ENCODE measurements at places on chromosomes 1 and 21.
A peak's percentile ranks its signal among the peaks of the same experiment; 100 is the strongest.

GRCh38 chr1:151336556-151336955 is 9.3 kb upstream of the PI4KB start:
- no peak for DNase-seq

DNA sequence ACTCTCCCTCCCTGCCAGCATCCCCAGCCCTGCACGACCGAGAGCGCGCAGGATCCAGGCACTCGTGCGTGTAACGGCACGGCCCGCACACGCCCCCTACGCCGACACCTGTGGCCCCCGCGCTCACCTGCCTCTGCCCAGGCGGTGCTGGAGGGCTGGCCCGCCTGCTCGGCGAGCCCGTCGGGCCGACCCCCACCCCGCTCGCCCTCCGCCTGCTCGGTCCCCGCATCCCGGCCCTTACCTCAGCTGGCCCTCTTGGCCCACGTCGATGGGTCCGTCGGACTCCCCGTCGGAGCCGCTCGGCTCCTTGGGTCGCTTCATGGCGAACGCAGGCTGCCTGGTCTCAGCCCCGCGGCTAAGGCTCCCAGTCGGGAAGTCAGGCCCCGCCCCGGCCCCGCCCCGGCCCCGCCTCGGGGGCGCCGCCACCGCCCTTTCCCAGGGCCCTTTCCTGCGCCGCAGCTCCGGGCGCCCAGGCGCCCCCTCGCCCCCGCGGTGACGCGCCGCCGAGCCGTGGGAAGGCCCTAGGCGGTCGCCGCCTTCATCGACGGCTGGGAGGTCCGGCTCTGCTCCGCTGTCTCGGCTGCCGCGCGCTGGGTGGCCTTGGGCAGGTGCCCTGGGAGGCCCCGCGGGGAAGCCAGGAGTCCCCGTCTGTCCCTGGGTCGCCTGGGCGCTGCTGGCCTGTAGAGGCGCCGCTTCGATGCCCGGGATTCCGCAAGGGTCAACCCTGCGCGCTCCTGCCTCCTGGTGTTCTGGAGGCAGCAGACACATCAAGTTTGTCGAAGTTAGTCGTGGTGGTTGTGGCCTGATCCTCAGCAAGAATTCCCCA is at the start of gene HEYL:
Gene HEYL, minus strand, starts transcription at position 339 of the 826 bp plus-strand sequence. Its CDS starts 18 bp downstream, at position 321.
- peak; percentile 70 for DNase-seq

DNA sequence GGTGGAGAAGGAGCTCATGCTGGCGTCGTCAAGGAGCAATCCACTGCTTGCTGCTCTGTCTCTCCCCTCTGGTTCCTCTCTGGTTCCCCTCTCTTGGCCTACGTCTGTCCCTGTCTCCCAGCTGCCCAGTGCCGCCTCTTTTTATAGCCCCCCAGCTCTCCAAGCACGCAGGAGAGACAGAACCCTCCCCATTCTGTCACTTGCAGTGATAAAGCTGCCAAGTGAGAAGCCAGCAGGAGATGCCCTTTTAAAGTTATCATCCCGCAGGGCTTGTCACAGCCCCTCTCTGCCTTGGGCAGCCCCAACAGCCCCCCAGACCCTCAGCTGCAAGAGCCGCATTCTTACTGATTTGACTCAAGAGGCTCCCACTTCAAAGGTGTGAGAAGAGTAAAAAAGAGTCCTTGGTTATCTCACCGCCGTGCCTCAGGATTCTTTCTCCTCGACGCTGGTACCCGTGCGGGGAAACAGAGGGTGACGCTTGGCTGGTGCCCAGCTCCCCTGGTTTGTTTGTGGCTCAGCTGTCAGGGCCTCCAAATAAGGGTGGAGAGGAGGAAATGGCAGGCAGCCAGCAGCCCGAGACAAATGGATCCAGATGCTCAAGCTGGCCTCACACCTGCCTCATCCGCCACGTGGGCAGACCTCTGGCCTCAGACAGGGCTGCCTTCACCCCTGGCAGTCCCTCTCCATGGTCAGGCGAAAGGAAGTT is at the start of gene NPPA:
Gene NPPA, minus strand, starts transcription at position 117 of the 706 bp plus-strand sequence. Its CDS starts 99 bp downstream, at position 18.
- DNase-seq, result peak; percentile 27

- no peak for DNase-seq
Observed at GRCh38 chr21:14901482-14901958, 163.3 kb downstream of the NRIP1 start.

GRCh38 chr21:18913914-18914313 is 510.3 kb upstream of the TMPRSS15 start:
- no peak for DNase-seq

GRCh38 chr1:107132195-107132594 is 8.6 kb upstream of the NTNG1 start:
- no peak for DNase-seq

GRCh38 chr1:8629241-8630091 is 188.0 kb downstream of the RERE start:
- no peak for DNase-seq

DNA sequence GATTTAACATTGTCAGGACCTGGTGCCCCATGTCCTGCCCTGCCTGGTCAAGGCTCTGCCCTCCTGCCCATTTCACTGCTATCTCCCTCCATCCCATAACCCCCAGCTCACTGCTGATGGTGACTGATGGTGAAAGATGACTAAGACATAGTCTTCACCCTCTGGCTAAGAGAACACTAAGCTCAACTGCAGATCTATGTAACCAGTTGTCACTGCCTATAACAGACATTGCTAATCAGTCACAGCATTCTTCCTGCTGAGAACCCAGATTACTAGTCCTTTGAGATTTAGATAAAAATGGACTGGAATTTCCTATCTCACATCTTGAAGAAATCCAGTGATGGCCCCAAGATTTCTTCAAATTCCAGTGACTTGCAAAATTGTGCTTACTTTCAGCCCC is 8.0 kb upstream of the ZNF362 start:
- DNase-seq, result no peak

DNA sequence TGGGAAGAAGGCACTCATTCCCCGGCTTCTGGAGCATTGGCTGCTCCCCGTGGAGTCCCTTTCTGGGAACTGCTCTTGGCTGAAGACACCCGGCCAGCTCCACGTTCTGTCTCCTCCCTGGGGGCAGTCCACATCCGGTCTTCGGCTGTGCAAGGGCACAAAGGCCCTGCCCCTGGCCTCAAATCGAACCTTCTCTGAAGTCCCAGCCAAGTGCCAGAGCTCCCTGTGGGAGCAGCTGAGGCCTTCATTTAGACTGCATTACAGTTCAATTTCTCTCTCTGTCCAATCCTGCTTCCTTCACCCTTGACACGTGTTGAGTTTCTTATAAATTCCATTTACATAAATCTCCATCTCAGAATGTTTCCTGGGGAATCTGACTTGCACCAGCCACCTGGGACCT is 132.9 kb upstream of the POU3F1 start:
- DNase-seq, result no peak

DNA sequence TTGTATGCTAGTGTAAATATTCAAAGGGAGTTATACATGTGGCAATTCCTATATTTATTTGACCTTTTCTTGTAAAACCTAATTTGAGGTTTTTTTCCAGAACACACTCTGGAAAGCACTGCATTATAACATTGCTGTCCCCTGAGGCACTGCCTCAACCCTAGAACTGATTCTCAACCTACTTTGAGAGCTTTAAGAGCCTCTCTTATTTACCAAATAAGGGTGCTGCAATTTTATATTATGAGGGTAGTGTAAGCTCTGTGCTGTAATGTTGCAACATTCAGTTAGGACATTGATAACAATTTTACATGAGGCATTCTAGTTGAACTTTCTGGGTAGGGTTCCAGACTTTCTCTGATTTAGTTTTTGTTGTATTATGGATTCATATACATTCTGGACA is 302.2 kb upstream of the DEPDC1 start:
- no peak for DNase-seq

DNA sequence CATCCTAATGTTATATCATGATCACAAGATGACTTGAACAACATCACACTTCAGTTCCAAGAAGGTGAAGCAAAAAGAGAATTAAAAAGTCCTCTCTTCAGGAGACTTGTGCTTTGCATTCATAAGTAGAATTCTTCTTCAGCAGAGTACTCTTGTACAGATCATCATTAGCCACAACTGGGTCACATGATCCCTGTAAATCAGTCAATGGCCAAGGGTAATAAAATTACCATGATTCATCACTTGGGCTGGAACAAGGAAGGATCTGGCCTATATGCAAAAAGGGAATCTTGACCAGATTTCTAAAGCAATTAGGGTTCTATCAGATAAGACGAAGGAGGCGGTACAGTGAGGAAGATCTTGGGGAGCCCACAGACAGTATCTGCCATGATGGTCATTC is 458.0 kb upstream of the DEPDC1 start:
- DNase-seq, result no peak

DNA sequence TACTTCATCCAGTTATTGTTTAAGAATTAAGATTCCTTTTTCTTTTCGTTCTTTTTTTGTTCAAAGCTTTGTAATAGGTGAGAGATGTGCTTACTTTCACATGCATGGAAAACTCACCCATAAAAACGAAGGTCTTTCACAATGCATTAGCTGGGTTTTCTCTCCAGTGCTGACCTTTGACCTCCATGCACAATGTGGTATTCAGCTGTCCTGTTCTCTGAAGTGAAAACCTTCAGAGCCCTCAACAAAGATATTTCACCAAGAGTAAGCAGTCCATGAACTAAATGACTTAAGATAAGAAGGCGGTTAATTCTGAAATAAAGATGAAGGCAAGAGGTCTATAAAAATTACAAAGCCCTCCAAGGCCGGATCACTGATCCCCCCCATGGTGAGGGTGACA is 77.1 kb upstream of the IPO9 start:
- DNase-seq, result no peak

- DNase-seq, result no peak
Observed at GRCh38 chr1:116350097-116350645, 22.9 kb upstream of the ATP1A1 start.

- DNase-seq, result no peak
Observed at GRCh38 chr1:211641044-211641800, 34.2 kb downstream of the NEK2 start.

GRCh38 chr1:27408151-27408550 is 15.7 kb downstream of the GPR3 start:
- no peak for DNase-seq

- no peak for DNase-seq
Observed at GRCh38 chr1:191889623-191890003, 268.6 kb upstream of the RGS18 start.

DNA sequence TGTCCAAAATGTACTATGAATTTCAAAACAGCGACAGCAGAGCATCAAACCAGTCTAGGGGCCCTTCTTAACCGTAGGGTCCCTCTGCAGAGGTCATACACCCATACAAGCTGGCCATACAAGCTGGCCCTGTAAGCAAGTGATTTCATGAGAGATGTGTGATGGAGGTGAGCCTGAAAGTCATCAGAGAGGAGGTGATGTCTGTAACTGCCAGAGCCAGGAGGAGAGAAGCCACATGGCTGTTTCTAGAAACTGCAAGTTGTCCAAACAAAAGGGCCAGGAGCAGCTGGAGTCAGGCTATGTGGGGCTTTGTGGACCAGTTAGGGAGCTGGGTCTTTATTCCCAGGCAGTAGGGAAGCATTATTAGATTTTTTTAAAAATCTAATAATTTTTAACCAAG is 14.8 kb upstream of the SERINC2 start:
- DNase-seq, result no peak

DNA sequence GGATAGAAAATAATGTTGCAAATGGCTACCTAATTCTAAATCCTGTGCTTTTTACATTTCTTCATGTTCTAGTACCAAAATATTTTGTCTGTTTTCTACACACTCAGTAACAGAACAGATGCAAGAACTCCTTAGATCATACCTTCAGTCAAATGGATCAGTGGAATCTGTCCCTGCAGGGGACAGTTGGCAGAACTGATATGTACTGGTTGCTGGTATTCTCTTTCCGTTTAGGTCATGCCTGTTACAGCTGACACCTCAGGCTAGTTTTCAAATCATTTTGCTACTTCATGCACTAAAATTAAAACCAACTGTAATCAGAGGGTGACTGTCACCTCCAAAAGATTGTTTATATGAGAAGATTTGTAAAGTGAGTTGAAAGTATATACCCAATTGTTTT is 109.2 kb downstream of the TNNI3K start:
- DNase-seq, result no peak

- no peak for DNase-seq
Observed at GRCh38 chr1:206778031-206778430, 5.7 kb upstream of the IL10 start.

DNA sequence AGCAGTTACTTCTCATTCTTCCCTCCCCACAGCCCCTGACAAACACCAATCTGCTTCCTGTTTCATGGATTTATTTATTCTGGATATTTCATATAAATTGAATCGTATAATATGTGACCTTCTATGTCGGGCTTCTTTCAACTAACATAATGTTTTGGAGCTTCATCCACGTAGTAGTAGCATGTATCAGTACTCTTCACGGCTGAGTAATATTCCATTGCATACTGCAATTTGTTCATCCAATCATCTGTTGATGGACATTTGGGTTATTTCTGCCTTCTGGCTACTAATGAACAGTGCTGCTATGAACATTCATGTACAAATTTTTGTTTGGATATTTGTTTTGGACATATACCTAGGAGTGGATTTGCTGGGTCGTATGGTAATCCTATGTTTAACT is 1.9 kb upstream of the KAZN start:
- no peak for DNase-seq

GRCh38 chr1:173474097-173474779 is 2.9 kb upstream of the PRDX6 start:
- no peak for DNase-seq

DNA sequence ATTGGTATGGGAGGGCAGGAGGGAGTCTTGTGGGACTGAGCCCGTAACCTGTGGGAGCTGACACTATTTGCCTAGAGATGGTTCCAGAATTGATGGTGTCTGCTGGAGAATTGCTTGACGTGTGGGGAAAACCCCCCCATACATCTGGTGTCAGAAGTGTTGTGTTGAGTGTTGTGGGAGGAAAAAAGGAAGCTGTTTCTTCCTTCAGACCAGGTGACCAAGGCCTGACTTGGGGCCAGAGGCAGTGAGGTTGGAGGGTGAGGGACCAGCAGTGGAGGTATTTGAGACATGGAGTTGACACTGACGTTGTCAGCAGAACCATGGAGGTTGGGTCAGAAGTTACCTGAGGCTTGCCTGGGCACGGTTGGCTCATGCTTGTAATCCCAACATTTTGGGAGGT is 8.3 kb downstream of the SHISAL2A start:
- DNase-seq, result no peak

GRCh38 chr1:50471967-50472366 is 48.7 kb upstream of the DMRTA2 start:
- DNase-seq, result no peak

DNA sequence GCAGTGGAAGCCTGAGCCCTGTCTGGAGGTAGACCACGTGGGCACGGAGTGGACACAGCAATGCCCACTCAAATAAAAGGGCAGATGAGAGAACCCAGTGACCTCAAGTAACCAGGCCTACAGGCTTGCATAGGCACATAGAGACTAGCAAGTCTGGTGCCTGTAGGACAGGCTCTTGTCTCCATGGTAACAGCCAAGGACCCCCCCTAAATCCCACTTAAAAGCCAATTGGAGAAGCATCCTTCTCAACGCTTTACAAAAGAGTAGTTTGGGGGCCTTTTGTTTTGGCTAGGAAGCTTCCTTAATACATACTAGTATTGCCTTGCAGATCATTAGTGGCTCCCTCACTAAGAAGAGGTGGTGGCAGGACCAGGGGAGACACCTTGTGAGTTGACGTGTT is 63.9 kb downstream of the VWA5B1 start:
- DNase-seq, result no peak

DNA sequence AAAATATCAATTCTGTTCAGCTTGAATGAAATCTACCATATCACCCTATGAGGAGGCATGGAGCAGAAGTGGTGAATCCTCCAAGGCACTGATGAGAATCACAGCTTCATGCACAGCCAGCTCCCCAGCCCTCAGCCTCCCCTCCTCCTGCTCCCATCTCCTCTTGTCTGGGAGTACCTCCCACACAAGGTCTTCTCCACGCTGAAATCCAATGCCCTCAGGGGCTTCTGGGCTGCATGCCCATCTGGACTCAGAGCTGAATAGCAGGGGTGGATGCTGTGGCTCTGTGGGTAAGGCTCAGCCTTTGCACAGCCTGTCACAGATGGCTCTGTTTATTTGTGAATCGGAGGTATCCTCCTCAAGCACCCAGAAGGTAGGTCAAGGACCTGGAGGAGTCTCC is 48.6 kb downstream of the KCNC4 start:
- DNase-seq, result no peak

Measured in NCI-H1436 (cell line).